ENCODE measurements at places on chromosomes 12 and 14.

DNA sequence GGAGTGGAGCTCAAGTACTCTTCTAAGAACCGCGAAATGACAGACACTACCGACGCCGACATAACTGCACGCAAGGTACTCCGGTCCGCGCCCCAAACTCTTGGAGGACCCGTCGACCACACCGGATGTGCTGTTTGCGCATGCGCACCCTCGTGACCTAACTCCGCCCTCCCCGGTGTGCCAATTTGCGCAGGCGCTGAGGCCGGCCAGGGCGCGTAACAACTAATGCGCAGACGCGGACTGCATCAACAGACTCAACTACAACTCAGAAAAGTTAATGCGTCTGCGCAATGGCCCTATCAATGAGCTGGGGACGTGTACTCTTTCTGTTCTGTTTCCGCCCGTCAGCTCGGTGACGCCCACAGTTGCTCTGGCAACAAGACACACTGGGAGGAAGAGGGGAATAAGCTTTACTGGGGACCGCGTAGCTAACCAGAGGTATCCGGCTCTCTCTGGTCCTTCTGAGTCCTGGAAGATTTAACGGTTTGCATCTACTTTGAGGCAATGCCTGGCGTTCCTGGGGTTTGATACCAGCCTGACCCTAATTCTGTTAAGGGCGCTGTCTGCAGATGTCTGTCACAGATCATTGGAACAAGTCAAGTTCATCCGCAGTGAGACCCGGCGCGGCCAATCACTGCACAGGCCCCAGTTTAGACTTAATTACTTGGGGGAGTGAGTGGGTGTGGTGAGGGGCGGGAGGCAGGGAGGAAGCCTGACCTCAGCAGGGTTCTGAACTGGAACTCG lies at the start of gene DAD1:
Gene DAD1, minus strand, starts transcription at position 129 of the 744 bp plus-strand sequence. Its CDS starts 67 bp downstream, at position 62.
- peak; percentile 99 for DNase-seq

GRCh38 chr14:80223696-80224465 lies 12.6 kb upstream of the DIO2 start:
- DNase-seq: no peak

- DNase-seq: no peak
These were observed 250.0 kb upstream of the CLEC14A start for GRCh38 chr14:38505973-38506249.

DNA sequence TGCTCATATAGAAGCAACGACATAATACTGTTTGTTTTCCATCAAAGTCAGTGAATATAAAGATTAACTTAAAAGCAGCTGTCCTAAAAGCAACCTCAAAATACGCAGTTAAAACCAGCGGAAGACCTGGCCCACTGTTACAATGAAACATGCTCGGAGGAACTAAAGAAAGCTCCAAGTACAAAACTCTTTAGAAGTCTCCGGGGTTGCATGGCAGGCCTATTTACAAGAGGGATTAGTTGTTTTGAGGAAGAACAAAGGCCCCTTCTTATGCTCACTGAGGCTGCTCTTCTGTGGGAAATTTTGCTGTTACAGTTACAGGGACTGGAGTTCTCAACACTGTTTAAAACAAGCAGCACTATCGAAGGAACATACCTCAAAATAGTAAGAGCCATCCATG lies 75.9 kb upstream of the C12orf71 start:
- no peak for DNase-seq

GRCh38 chr12:56001487-56002100 lies 4.5 kb downstream of the SUOX start:
- DNase-seq: no peak

GRCh38 chr14:90700933-90701776 lies 115.1 kb downstream of the TTC7B start:
- no peak for DNase-seq

DNA sequence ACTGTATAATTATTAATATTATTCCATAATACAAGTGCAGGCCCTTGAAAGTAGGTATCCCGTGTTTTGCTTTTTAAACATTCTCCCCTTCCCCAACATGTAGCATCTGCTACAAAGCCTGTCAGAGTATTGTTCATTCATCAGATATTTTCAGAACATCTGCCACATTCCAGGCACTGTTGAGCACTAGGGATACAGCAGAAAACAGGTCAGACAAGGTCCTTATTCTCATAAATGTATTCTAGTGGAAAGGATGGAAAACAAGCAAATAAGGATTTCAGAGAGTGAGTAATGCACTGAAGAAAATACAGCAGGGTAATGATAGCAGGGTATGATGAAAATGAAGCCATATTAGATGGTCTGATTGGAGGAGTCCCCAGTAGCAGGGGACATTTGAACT lies 3.8 kb downstream of the ERP29 start:
- no peak for DNase-seq

GRCh38 chr14:31449971-31450610 lies 7.2 kb downstream of the DTD2 start:
- peak; percentile 37 for DNase-seq
